ENCODE measurements at places on chromosomes 13 and 19.

GRCh38 chr19:19550972-19551852 is 13.1 kb downstream of the CILP2 start:
- no peak for DNase-seq

DNA sequence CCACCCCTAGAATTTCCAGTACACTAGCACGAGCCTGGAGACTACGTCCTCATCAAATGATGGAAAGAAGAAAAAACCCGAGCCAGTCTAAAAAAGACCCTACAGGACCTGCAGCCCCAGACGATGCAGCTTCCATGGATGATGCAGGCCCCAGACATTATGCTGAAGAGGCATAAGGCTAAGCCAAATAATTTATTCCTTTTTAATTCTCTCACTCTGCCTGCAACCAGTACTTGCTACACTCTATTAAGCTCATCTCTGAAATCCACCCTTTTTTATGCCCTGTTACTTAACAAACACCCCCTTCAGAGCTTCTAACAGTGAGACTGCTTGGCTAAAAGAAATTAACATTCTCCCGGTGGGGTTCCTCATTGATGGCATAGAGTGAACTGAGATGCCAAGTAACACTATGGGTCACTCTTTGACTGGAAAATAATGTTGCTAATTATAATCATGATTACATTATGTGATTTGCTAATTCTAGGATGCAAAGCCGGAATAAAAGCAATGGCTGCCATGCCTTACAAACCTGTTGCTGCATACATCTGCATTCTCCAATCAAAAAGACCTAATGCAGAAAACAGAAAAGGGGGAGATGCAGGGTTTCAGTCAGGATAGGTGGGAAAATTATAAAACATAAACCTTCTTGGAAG is 1462.4 kb downstream of the UQCRFS1 start:
- no peak for DNase-seq

GRCh38 chr19:29548483-29549085 is 22.8 kb downstream of the VSTM2B start:
- DNase-seq = no peak

GRCh38 chr19:40995355-40995754 is 4.3 kb downstream of the CYP2B6 start:
- DNase-seq = no peak

- no peak for DNase-seq
Measured at GRCh38 chr19:30447553-30447870, 75.3 kb downstream of the ZNF536 start.

GRCh38 chr13:78709028-78709427 is 50.1 kb upstream of the OBI1 start:
- DNase-seq = no peak

- DNase-seq = no peak
Measured at GRCh38 chr19:39196860-39197562, at the start of gene NCCRP1. Gene NCCRP1, plus strand, starts transcription at chr19:39196964. Its CDS starts 19 bp downstream, at chr19:39196983.

DNA sequence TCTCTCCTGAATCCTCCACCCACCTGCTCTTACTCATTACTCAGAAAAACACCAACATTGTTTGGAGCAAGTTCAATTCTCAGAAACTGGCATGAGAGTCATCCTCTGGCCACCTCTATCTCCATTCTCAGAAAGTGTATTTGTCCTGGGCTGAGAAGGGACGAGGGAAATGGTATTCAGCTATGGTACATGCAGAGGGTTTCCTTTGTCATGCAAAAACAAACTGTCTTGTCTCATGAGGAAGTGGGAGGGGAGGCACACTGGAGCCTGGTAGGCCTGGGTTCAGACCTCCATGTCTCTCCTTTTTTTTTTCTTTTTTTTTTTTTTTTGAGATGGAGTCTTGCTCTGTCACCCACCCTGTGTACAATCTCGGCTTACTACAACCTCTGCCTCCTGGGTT is 31.9 kb upstream of the LILRA2 start:
- DNase-seq = no peak
